ENCODE measurements at places on chromosomes 7 and 10.

DNA sequence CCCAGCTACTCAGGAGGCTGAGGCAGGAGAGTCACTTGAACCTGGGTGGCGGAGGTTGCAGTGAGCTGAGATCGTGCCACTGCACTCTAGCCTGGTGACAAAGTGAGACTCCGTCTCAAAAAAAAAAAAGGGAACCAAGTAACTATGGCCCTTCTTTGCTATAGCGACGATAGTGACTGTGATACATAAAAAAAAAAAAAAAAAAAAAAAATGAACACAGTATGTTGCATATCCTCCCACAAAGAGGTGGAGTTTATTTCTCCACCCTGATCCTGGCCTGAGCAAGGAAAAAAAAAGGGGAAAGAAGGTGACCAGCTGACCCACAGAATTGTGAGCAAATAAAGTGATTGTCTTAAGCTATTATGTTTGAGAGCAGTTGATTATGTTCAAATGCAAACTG is 42.3 kb upstream of the STEAP1B start:
- no peak for DNase-seq
- H3K36me3 ChIP-seq: no peaks in the 10 kb centered on the region
- H3K4me1 ChIP-seq: no peaks in the 10 kb centered on the region
- H3K4me3 ChIP-seq: no peak overlapping the region
- H3K27ac ChIP-seq: no peak overlapping the region

- H3K4me3 ChIP-seq: no peak overlapping the region
- no peak overlapping the region for H3K27ac ChIP-seq
- H3K27me3 ChIP-seq: peaks cover 32% of the 10 kb centered on the region
- no peaks in the 10 kb centered on the region for H3K36me3 ChIP-seq
- peaks cover 5% of the 10 kb centered on the region for H3K4me1 ChIP-seq
Measured at GRCh38 chr7:107045980-107046379, 1.5 kb downstream of the PRKAR2B start.

DNA sequence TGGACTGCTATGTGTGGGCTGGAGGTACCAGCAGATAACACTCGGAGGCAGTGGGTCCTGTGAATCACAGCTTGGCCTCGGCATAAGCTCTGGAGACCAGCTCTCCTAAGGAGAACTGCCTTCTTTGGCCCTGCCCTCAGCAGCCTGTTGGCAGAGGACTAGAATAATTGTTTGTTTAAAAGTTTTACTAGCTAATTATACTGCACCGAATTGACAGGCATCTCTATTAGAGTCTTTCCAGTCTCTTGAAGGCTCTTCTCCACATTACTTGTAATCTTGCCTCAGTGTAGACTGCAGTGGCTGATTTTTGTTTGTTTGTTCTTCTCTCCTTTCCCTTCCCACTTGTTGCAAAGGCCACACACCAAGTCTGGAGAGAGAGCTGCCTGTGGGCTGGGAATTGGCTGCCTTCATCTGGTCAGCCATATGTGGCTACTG is 183.2 kb downstream of the AUTS2 start:
- H3K27me3 ChIP-seq: no peaks in the 10 kb centered on the region
- H3K27ac ChIP-seq: no peak overlapping the region
- H3K36me3 ChIP-seq: no peaks in the 10 kb centered on the region
- H3K4me3 ChIP-seq: no peak overlapping the region

DNA sequence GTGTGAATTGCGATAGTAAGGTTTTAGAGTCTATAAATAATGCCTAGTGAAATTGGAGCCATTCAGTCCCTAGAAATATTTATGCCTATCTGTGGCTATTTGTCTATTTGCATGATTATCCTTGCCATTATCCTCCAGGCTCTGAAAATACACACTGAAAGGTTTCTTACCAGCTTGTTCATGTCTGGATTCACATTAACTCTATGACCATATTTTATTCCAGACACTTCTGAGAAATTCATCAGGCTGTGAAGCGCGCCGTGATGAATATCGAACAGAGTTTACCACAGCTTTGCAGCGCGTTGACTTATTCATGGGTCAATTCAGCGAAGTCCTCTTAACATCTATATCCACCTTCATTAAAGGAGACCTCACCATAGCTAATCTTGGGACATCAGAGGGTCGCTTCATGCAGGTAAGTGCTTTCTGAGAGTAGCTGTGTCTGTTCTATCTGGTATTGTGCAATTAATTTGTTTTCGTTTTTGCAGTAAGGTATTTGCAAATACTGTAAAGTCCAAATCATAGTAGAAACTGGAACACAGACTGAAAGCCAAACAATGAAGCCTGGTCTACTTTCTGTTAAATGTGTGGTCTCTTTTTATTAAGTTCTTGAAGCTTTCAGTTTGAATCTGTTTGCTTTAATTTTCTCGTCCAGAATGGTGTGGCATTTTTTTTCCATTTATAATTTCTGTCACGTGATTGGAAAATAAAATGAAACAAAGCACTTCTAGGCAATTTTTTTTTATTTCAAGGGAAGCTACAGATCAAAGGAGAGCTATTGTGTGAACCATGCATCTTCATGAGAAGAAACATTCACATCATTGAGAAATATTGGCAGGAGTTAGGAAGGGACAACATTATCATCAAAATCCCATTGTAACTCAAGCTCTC is 59.7 kb downstream of the MET start:
- DNase-seq: no peak
- H3K27me3 ChIP-seq: peaks cover 10% of the 10 kb centered on the region
- H3K4me1 ChIP-seq: no peaks in the 10 kb centered on the region
- H3K27ac ChIP-seq: no peak overlapping the region

DNA sequence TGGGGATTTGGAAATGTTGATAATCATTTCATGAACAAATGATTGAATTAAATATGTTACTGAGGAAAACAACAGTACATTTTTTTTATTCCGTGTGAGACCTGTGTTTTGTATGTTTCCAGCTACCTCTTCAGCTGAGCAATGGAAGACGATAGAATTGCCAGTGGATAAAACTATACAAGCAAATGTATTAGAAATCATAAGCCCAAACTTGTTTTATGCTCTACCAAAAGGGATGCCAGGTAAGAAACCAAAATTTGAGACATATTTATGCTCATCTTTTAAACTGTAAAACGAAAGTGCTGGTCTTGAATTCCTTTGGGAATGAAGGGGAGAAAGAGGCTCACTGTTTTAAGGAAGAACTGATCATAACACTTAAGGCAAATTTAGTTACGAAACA is 17.8 kb upstream of the VWA2 start:
- H3K27me3 ChIP-seq: peaks cover 16% of the 10 kb centered on the region
- no peak for DNase-seq
- H3K4me1 ChIP-seq: no peaks in the 10 kb centered on the region
- H3K4me3 ChIP-seq: no peak overlapping the region
- no peaks in the 10 kb centered on the region for H3K36me3 ChIP-seq
- no peak overlapping the region for H3K27ac ChIP-seq

DNA sequence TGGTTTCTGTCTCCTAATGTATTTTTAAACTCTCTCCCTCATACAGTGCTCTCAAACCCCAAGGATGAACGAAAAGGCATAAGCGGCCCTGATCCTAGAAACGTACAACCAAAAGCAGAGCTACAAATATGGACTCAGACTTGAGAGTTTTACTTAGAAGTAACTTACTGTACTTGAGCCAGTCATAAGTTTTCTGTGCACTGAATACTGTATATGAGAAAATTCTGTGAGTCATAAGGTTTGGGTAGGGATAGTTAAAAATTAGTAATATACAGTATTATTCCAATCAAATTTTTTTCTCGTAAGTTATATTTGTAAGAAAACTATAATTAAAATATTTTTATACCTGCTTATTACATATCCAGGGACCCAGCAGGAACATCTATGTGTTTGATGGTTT is 5.9 kb upstream of the ASL start:
- H3K27ac ChIP-seq: no peak overlapping the region
- H3K27me3 ChIP-seq: no peaks in the 10 kb centered on the region
- no peaks in the 10 kb centered on the region for H3K36me3 ChIP-seq
- no peak overlapping the region for H3K4me3 ChIP-seq

DNA sequence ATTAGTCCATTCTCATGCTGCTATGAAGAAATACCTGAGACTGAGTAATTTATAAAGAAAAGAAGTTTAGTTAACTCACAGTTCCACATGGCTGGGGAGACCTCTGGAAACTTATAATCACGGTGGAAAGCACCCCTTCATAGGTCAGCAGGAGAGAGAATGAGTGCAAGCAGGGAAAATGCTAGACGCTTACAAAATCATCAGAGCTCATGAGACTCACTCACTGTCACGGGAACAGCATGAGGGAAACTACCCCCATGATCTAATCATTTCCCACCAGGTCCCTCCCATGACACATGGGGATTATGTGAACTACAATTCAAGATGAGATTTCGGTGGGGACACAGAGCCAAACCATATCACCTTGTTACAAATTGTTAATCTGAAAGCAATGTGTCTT is 15.8 kb downstream of the TAS2R39 start:
- H3K4me1 ChIP-seq: no peaks in the 10 kb centered on the region
- peaks cover 8% of the 10 kb centered on the region for H3K27me3 ChIP-seq

- H3K27me3 ChIP-seq: no peaks in the 10 kb centered on the region
- no peak for DNase-seq
- no peak overlapping the region for H3K27ac ChIP-seq
- no peak overlapping the region for H3K4me3 ChIP-seq
Measured at GRCh38 chr10:108849186-108849585, 1074.1 kb downstream of the XPNPEP1 start.
